ENCODE measurements at places on chromosomes 7 and 10.

DNA sequence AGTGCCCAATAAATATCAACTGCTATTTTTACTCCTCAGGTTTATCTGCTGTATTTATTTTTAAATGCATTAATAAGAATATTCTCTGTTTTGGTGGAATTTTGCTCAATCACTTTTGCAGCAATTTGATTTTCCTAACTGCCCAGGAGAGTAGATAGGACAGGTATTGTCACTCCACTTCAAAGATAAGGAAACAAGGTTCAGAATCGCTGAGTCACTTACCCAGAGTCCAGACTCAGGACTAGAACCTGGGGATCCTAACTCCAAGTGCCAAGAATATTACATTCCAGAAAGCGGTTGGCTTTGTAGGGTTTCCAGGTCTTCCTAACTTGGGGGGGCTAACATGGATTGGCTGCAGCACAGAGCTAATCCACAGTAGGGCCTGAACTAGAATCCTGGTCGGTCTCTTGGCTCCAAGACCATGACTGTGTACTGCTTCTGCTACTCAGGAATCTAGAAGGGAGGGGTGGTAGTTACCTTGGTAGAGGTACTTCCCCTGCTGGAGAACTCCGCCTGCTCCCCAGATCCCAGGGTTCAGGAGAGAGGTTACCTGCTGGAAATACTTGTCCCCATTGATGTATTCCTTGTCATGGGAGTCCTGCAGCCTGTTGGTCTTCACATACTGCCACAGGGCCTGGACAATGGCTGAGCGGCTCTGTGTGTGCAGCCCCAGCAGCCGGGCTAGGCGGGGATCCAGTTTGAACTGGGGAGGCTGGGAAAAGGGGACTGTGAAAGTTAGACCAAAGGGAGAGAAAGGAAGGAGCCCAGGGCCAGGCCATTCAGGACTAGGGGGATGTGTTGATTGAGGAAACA lies 7.3 kb downstream of the SMARCD3 start:
- no peak for DNase-seq

DNA sequence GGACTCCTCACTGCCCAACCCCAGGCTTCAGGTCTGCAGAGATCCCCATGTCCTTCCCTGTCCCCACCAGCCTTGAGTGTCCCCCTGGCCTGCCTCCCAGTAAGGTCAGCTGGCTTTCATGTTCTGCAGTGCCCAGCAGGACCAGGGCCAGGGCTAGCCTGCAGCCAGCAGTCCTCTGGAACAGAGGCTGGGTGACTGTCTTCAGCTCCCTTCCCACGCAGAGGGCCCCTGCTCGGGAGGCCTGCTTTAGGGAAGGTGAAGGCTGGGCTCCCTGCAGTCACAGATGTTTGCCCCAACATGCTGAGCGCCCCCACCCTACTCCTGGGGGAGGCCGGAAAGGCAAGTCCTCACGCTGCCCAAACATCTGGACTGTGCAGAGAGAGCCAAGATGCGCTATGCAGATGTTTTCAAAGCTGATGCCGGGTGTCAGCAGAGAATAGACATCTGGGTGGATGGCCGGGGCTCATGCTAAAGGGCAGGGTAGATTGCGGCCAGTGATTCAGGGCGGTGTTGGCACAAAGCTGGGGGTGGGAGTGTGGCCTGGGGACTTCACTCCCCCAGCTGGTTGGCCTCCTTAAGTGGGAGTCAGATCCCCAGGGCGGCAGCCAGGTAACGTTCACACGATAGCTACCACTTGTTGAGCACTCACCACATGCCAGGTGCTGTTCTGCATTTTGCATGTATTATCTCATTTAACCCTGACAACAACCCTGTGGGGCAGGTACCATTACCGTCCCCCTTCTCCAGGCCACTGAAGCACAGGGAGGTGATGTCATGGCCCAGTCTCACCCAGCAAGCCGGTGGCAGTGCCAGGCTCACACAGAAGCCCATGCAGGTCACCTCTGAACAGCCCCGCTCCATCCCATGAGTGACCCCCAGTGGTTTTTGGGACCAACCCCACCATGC lies 71.2 kb upstream of the COL13A1 start:
- no peak for DNase-seq

GRCh38 chr7:81767926-81768325 lies 1.9 kb downstream of the HGF start:
- no peak for DNase-seq

- no peak for DNase-seq
Measured at GRCh38 chr7:7176406-7177043, 5.8 kb upstream of the C1GALT1 start.

- DNase-seq, result no peak
Measured at GRCh38 chr10:51783941-51784340, 84.5 kb upstream of the CSTF2T start.

DNA sequence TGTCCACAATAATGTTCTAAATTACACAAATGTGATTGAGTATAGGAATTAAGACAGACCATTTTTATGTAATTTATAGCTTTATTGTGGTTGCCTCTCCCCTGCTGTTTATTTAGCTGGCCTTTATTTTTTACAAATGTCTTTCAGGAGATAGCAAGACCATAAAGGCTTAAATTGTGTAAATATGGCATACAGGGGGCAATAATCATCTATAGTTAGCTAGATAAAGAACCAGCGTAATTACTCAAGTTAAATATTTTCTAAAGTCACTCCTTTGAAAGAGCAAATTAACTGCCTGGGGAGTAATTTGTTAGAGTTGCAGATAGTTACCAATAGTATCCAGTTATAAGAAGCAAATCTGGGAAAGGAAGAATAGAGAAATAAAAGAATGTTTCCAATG lies at the start of gene MALRD1:
Gene MALRD1 (plus strand): TSS at position 313 of the 400 bp plus-strand sequence. CDS start 138 bp downstream, outside the sequence.
- no peak for DNase-seq

GRCh38 chr10:80452069-80452468 lies 2.0 kb upstream of the TSPAN14 start:
- no peak for DNase-seq

DNA sequence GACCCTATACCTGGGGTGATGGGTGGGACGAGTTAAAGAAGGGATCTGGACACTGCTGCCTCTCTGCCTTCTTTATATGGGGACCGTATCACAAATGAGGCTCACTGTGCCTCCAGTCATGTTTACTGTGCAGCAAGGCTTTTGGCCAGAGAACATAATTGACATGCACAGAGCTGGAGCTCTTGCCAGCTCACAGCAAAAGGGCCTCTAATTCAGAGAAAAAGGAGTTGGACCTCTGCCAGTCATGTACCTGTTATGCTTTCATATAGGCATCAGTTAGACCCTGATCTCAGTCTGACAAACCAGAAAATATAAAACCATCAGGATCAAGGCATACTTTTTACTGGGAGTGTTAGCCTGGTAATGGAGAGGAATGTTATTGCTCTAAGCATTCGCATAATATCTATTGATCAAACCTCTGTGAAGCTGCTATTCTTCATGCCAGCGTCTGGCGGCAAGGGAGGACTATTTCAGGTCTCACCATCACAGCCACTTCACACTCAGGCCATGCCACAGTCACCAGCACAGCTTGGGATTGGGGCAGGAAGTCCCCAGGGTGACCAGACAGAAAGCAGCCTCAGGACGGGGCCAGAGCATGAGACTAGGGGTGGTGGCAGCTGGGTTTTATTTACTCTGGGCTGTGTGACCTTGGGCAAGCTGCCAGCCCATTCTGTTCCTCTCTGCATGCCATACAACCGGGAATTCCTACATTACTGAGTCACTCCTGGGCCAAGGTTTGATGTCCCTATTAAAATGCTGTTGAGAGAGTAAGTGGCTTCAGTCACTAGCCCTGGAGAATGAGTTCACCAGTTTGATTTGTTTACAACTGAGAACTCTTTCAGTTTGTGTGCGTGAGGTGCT lies 90.1 kb downstream of the NPSR1 start:
- DNase-seq, result no peak

GRCh38 chr7:37097983-37098382 lies 350.7 kb downstream of the ELMO1 start:
- DNase-seq, result no peak

- no peak for DNase-seq
Measured at GRCh38 chr10:47456079-47456785, 27.7 kb downstream of the ANXA8 start.

DNA sequence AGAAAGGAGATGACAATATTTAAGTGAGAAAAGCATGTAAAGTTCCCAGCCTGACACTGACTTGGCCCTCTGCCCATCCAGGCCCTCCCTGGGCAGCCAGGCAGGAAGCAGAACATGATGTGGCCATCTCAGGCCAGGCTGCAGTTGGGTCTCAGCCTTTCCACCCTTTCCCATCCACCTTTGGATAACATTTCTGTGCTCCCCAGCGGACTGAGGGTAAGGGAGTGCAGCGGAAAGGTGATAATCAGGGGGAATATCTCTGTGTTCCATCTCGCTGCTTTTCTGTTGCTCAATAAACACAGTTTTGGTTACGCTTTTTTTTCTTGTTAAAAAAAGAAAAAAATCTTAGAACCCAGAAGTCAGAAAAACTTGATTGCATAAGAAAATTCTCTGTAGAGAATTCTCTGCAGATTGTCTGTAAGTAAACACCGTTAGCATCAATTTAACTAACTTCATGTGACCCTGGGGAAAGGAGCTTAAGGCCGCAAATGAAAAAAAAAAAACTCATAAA lies 37.2 kb upstream of the TARP start:
- DNase-seq, result no peak

GRCh38 chr7:129609666-129610065 lies 1.9 kb upstream of the NRF1 start:
- no peak for DNase-seq

DNA sequence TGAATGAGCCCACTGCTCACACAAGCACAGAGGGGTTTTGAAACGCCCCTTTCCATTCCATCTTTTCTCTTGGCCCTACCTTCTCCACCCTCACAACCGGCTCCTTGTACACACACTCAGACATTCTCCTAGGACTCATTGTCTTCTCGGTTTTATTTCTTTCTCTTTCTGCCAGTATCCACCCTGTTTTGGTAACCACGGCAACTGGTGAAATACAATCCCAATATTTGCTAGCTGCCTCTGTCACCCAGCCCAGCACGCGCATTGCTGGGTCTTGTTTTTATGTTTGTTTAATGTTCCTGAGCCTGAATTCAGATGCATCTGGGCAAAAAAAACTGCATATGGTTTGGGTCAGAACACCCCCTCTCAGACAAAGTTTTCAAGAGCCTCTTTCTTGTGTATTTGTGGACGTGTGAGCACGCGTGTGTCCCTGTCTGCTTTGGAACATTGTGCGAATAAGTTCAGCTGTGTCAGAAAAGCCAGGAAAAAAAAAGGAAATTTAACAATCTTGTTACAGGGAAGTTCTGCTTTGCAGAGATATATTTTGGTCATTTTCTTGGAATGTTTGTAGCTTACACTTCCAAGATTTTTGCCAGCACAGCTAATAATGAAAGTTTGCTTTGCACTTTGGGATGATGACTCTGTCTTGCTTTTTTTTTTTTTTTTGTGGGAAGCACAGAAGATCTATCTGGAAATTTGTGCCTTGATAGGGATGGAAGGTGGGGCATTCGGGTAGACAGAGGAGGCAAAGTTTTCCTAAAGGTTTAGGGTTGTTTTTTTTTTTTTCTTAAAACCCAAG lies 225.9 kb downstream of the TRIL start:
- DNase-seq, result no peak

Measured in effector memory CD4-positive, alpha-beta T cell (primary cell).